ENCODE measurements at places on chromosomes 2 and 18. TPM values are rescaled to one million over a fixed set of nuclear protein-coding genes. Genes with fewer than 3 reads are reported as not detected.

GRCh38 chr18:53152476-53152875 is 812.5 kb downstream of the DCC start:
- DNase-seq: no peak

SESTD1 gene
- total RNA-seq: 51.1 TPM

DNA sequence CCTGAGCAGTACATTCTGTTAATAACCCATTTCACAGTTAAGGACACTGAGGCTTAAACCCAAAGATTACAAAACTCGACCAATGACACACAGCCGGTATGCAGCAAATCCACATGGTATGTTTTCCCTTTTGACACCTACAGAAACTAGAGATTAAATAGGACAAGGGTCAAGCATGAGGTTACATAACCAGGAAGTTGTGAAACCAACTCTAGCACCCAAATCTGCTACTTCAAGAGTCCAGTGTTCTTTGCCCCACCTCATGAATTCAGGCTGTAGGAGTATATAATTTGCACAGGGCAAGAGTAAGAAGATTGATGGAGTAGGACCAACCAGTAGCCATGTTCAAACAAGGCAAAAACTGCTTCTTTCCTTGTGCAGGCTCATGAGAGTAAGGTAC is 249.8 kb downstream of the BCL11A start:
- DNase-seq: no peak

GRCh38 chr2:40579247-40579646 is 127.4 kb upstream of the SLC8A1 start:
- DNase-seq: no peak

TUBA4B gene
- total RNA-seq: 0.25 TPM

ABHD1 gene
- not detected for total RNA-seq

CSRNP3 gene
- total RNA-seq: 4.2 TPM

Data from renal cortical epithelial cell (primary cell).